ENCODE measurements at places on chromosomes 5 and 9. TPM values are rescaled to one million over a fixed set of nuclear protein-coding genes. Genes with fewer than 3 reads are reported as not detected.

GRCh38 chr9:14231196-14231990 lies 82.5 kb downstream of the NFIB start:
- DNase-seq: no peak
- H3K36me3 ChIP-seq: peaks cover 2% of the 10 kb centered on the region
- H3K27me3 ChIP-seq: no peaks in the 10 kb centered on the region

DNA sequence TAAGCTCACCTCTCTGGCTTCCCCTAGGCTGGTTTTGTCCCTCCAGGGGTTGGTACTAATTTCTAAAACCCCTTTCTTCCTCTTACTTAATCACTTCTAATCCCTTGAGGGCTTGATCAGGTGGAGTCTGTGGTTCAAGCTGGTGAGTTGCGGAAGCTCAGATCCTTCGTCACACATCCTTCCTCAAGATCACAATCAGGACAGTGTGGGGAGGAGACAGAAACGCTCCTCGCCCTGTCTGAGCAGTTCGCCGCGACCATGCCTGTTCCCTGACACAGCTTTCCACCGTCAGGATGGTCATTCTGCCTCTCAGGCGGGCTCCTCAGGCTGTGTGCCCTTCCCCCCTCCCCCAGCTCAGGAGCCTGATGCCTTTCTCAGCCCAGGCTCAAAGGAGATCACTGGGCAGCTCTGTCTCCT lies 24.3 kb downstream of the CPLX2 start:
- no peak for DNase-seq
- H3K36me3 ChIP-seq: no peaks in the 10 kb centered on the region
- peaks cover 3% of the 10 kb centered on the region for H3K4me1 ChIP-seq
- no peak overlapping the region for H3K4me3 ChIP-seq

GRCh38 chr9:128553728-128554127 lies 1.3 kb downstream of the SPTAN1 start:
- DNase-seq: no peak
- H3K27me3 ChIP-seq: no peaks in the 10 kb centered on the region
- no peak overlapping the region for H3K4me3 ChIP-seq
- H3K36me3 ChIP-seq: no peaks in the 10 kb centered on the region
- H3K27ac ChIP-seq: no peak overlapping the region
- H3K4me1 ChIP-seq: peaks cover 50% of the 10 kb centered on the region

Gene GABRA6
- total RNA-seq: not detected

Gene TEX53
- not detected for total RNA-seq

Gene SLC34A3
- not detected for total RNA-seq
